Activated CD4-positive, alpha-beta T cell treated with anti-CD3 and anti-CD28 coated beads for 36 hours (primary cell): ENCODE measurements at places on chromosomes 7 and 10. TPM values are rescaled to one million over a fixed set of nuclear protein-coding genes. Genes with fewer than 3 reads are reported as not detected.

Gene ADAM12
- 1.7 TPM for total RNA-seq

Gene TCERG1L
- 0.21 TPM for total RNA-seq

Gene CDH23
- total RNA-seq = 1.5 TPM

Gene CARD11
- total RNA-seq = 108 TPM

Gene CELF2
- 119 TPM for total RNA-seq

Gene ITIH5
- not detected for total RNA-seq

Gene UTF1
- not detected for total RNA-seq

Gene GSTO2
- total RNA-seq = 2.8 TPM

Gene APBB1IP
- 66.4 TPM for total RNA-seq

Gene GPR15LG
- not detected for total RNA-seq

Gene HTR7
- not detected for total RNA-seq

Gene MOGAT3
- total RNA-seq = not detected

Gene DPYSL4
- 15.2 TPM for total RNA-seq

Gene TECPR1
- 26.5 TPM for total RNA-seq

Gene ASIC3
- total RNA-seq = 5.5 TPM

Gene OR6V1
- total RNA-seq = not detected

Gene TMEM130
- total RNA-seq = 0.23 TPM

Gene VAX1
- total RNA-seq = not detected

Gene FAM25G
- not detected for total RNA-seq

Gene FKBP6
- not detected for total RNA-seq

Gene GPNMB
- total RNA-seq = 0.42 TPM

Gene CEP55
- 76.0 TPM for total RNA-seq

Gene MBLAC1
- 2.2 TPM for total RNA-seq

Gene JAKMIP3
- total RNA-seq = 0.34 TPM
